Sigmoid colon (tissue), 7 donors: ENCODE measurements at places on chromosomes 5 and 9. TPM values are rescaled to one million over a fixed set of nuclear protein-coding genes. Genes with fewer than 3 reads are reported as not detected.

Gene PROB1
- polyA plus RNA-seq = 0.69 TPM

Gene GFRA3
- not detected for polyA plus RNA-seq

Gene SOHLH1
- polyA plus RNA-seq = not detected

Gene SHOC1
- not detected for polyA plus RNA-seq

Gene CCDC152
- polyA plus RNA-seq = 2.3 TPM

Gene BARHL1
- polyA plus RNA-seq = not detected

Gene PCDHGB3
- not detected for polyA plus RNA-seq

Gene C9orf153
- not detected for polyA plus RNA-seq

Gene IFNB1
- polyA plus RNA-seq = not detected

Gene NEURL1B
- 12.6 TPM for polyA plus RNA-seq

Gene SPINK13
- polyA plus RNA-seq = 0.45 TPM

Gene ARID3C
- not detected for polyA plus RNA-seq

Gene GRM6
- polyA plus RNA-seq = not detected

Gene TAS2R1
- not detected for polyA plus RNA-seq

Gene ADRB2
- polyA plus RNA-seq = 0.60 TPM

Gene ITK
- 0.60 TPM for polyA plus RNA-seq

Gene NEUROG1
- not detected for polyA plus RNA-seq

Gene LYSMD3
- 9.0 TPM for polyA plus RNA-seq

Gene SNCAIP
- not detected for polyA plus RNA-seq

Gene FOXD4L3
- 0.03 TPM for polyA plus RNA-seq

Gene SLC36A3
- polyA plus RNA-seq = not detected

Gene SPATA31D1
- not detected for polyA plus RNA-seq

Gene CDK7
- 35.1 TPM for polyA plus RNA-seq

Gene SMIM33
- polyA plus RNA-seq = 4.7 TPM

Gene HOMER1
- 1.2 TPM for polyA plus RNA-seq

Gene TTLL11
- 7.6 TPM for polyA plus RNA-seq

Gene OR1J2
- polyA plus RNA-seq = not detected

Gene ZNF608
- 9.4 TPM for polyA plus RNA-seq

Gene GLRA1
- polyA plus RNA-seq = not detected

Gene CANX
- 177 TPM for polyA plus RNA-seq
